Uterus (tissue), 4 donors: ENCODE measurements at places on chromosomes 4 and X.

- no peaks in the 10 kb centered on the region for H3K36me3 ChIP-seq
- H3K27ac ChIP-seq = no peak overlapping the region
- H3K4me1 ChIP-seq = no peaks in the 10 kb centered on the region
These were observed 277.5 kb downstream of the FBXW7 start for GRCh38 chr4:152258391-152258790.

- no peaks in the 10 kb centered on the region for H3K27me3 ChIP-seq
- H3K4me3 ChIP-seq = no peak overlapping the region
- no peaks in the 10 kb centered on the region for H3K4me1 ChIP-seq
- no peak overlapping the region for H3K27ac ChIP-seq
These were observed 54.3 kb downstream of the LRBA start for GRCh38 chr4:150960818-150961217.

- no peak overlapping the region for H3K4me3 ChIP-seq
- no peaks in the 10 kb centered on the region for H3K4me1 ChIP-seq
- H3K36me3 ChIP-seq = no peaks in the 10 kb centered on the region
- no peak overlapping the region for H3K27ac ChIP-seq
These were observed 63.7 kb upstream of the TLR2 start for GRCh38 chr4:153620352-153620751.

DNA sequence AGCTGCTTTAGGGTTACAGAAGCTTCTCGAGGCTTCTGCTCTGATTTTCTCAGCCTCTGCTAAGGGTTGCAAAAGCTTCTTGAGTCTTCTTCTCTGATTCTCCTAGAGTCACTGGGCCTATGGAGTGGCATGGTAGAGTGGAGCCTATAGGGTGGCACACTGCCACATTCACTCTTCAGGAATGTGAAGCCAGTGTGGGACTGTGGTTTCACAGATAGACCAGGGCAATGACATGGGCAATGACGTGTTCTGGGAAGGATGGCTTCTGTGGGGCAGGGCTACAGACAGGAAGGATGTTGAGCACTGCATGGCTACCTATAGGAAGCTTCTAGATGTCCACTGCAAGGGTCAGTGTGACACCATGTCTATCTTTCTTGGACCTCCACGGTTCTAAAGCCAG is 11.0 kb upstream of the MAMLD1 start:
- no peaks in the 10 kb centered on the region for H3K4me1 ChIP-seq
- no peak overlapping the region for H3K4me3 ChIP-seq
- no peak for DNase-seq
- H3K27ac ChIP-seq = no peak overlapping the region

DNA sequence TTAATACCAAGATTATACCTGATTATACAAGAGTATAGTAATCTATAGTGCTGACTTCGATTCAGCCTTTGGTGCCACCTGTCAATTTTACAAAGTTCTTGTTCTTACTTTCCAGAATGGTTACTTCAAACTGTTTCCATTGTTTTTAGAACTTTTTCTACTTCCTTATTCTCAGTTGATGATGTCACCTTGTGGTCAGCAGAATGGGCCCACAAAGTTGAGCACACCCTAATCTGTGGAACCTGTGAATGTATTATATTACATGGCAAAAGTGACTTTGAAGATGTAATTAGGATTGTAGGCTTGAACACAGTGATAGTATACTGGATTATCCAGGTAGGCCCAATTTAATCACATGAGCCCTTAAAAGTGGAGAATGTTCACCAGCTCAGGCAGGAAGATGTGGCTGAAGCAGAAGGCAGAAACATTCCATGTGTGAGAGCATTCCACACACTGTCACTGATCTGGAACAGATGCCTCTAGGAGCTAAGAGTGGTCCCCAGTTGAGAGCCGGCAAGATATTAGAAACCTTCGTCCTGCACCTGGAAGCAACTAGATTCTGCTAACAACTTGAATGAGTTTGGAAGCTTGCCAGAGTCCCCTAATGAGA is 6.3 kb upstream of the SGMS2 start:
- no peak overlapping the region for H3K27ac ChIP-seq
- H3K4me1 ChIP-seq = no peaks in the 10 kb centered on the region
- no peak overlapping the region for H3K4me3 ChIP-seq
- no peaks in the 10 kb centered on the region for H3K36me3 ChIP-seq
- no peak for DNase-seq

GRCh38 chr4:154497889-154498288 is 6.3 kb upstream of the DCHS2 start:
- H3K4me3 ChIP-seq = no peak overlapping the region
- no peaks in the 10 kb centered on the region for H3K27me3 ChIP-seq
- DNase-seq = no peak
- H3K4me1 ChIP-seq = no peaks in the 10 kb centered on the region
- H3K36me3 ChIP-seq = no peaks in the 10 kb centered on the region

DNA sequence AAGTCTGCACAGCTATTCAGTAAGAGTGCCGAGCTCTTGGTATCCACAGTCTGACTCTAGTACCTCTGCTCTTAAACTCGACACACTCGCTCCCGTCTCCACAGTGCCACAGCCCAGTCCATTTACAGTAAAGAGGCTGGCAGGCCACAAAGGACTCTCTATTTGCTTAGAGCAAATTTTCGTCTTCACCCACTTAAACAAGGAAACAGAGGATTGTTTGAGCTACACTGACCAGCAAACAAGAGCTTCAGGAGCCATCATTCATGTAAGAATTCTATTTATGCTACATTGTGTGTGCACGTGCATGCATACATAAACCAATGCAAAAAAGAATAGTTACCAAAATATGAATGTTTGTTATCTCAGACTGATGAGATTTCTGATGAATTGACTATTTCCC is 290.2 kb downstream of the USP46 start:
- no peak overlapping the region for H3K27ac ChIP-seq
- no peaks in the 10 kb centered on the region for H3K36me3 ChIP-seq
- no peaks in the 10 kb centered on the region for H3K27me3 ChIP-seq
- no peak for DNase-seq
- no peak overlapping the region for H3K4me3 ChIP-seq
